Ascending aorta (tissue), 2 donors: ENCODE measurements at places on chromosomes 3 and 15.

- DNase-seq = no peak
- H3K27ac ChIP-seq = no peak overlapping the region
- H3K4me1 ChIP-seq = peaks cover 10% of the 10 kb centered on the region
- no peaks in the 10 kb centered on the region for H3K36me3 ChIP-seq
Observed at GRCh38 chr3:184228376-184229137, 828 bp upstream of the VWA5B2 start.

GRCh38 chr3:9935966-9936510 is 2.4 kb downstream of the CRELD1 start:
- peaks cover 27% of the 10 kb centered on the region for H3K36me3 ChIP-seq
- H3K27me3 ChIP-seq = no peaks in the 10 kb centered on the region
- peaks cover 11% of the 10 kb centered on the region for H3K4me1 ChIP-seq
- no peak overlapping the region for H3K4me3 ChIP-seq

DNA sequence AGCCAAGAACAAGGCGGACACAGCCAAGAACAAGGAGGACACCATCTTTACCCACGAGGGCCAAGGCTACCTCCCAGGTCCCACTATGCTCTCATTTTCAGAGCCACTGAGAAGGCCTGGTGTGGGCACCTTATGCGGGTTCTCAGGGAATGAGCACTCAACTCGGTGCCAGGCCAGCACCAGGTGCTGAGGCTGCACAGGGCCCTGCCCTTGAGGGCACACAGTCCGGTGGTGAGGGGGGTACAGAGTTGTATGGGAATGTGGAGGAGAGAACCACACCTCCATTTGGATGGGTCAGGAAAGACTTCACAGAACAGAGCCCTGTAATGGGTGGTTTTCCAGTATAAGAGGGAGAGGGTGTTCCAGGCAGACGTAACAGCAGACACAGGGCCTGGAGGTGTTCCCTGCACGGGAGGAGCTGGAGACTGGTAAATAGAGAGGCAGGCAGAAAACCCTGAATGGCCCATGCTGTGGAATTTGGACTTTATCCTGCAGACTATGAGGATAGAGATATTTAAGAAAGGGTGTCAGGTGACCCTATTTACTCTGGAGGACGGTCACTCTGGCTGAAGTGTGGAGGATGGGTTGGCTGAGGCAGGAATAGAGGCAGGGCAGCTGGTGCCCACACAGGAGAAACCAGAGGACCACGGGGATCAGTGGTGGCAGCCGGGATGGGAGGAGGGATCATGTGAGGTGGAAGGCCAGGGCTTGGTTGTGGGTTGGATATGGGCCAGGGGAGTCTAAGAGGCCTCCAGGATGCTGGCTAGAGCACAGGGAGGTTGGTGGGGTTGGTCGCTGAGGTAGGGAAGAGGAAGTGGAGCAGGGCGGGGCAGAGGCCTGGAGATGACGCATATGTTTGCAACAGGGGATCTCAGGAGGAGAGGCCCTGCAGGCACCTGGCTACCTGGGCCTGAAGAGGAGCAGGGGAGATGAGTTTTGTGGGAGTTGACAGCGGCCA is 34.6 kb downstream of the CRABP1 start:
- no peak overlapping the region for H3K27ac ChIP-seq
- DNase-seq = no peak
- H3K27me3 ChIP-seq = no peaks in the 10 kb centered on the region
- H3K4me3 ChIP-seq = no peak overlapping the region
- H3K4me1 ChIP-seq = no peaks in the 10 kb centered on the region

GRCh38 chr3:151384741-151385174 is at the start of gene P2RY12:
TSS of gene P2RY12 (minus strand) at chr3:151384753. CDS start at chr3:151338845, 45,908 bp downstream.
- H3K4me3 ChIP-seq = peak within 1 kb of the TSS; percentile 32
- DNase-seq = no peak
- H3K36me3 ChIP-seq = no peaks in the 10 kb centered on the region
- no peaks in the 10 kb centered on the region for H3K4me1 ChIP-seq
- H3K27me3 ChIP-seq = no peaks in the 10 kb centered on the region

DNA sequence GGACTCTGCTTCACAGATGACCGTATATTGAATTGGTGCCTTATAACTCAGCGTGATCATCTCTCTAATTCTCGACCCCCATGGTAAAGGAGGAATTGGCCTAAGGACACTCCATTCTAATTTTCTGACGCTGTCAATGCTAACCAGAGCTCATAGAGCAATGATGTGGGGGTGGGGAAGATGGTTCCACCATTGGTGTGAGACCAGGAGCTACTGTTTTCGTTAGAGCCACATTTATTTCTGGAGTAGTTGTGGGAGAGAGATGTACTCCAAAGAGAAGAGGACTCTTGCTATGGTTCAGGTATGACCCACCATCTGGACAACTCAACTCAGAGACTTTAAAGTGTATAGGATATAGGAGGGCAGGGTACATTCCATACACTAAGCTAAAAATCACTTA is 16.3 kb downstream of the ZBTB38 start:
- peaks cover 3% of the 10 kb centered on the region for H3K36me3 ChIP-seq
- H3K27me3 ChIP-seq = no peaks in the 10 kb centered on the region
- H3K4me3 ChIP-seq = no peak overlapping the region
- H3K27ac ChIP-seq = peak overlapping the region; percentile 52

DNA sequence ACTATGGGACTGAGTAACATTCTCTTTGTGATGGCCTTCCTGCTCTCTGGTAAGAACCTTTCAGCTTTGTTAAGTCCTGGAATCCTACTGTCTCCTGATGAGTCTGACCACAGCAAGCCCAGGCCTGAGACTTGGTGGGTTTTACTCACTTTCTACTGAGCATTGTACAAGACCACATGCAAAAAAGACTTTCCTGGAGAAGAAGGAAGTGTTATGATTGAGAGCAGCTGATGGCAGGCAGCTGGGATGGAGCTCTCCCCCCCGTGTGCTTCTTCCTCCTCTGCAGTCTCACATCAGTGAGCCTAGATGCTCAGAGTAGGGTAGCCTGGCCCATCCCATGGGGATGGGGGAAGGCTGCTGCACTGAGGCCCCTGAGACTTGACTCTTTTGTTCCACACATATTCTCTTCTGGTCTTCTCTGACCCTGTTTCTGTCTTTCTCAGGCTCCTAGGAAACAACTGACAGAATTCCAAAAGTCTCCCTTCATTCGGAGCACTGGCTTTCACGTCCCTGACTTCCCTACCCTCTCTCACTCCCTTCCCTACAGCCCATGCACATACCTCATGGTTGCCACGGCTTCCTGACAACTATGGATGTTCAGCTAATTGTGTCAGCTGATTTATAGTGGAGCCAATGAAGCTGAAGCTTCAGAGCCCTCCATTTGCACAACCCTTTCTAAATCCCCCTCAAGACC is 36.6 kb downstream of the CD86 start:
- H3K4me1 ChIP-seq = no peaks in the 10 kb centered on the region
- no peak overlapping the region for H3K27ac ChIP-seq
- H3K36me3 ChIP-seq = no peaks in the 10 kb centered on the region
- H3K27me3 ChIP-seq = no peaks in the 10 kb centered on the region
- no peak for DNase-seq

DNA sequence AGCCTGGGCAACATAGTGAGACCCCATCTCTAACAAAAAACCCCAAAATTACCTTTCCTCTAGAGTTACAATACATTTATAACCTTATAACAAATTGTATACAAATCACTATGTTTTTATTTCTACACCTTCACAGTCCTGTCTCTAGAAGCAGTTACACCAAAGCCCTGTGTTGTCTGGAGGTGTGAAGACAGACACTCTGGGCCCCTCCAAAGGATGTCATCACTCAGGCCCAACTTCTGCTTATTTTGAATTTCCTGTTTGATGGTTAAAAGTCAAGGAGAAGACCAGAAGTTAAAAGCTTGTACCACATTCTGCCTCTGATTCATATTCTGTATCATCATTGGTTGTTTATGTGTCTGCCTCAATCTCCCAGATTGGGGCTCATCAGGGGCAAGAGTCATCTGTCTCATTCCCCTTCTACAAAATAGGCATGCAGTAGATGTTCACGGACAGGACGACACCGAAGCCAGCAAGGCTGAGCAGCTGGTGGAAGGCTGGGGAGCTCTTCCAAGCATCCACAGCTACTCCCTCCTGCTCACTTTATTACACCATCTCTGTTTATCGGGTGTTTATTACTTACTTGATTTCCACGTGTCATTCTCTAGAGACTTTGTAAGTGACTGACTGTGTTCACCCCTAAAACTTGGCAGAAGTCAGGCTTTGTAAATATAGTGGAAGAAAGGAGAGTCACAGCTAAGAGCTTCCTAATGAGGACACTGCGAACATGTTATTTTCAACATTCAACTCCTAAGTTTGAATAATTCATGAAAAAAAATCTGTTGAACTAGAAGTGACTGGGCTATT is 136.8 kb upstream of the ANKRD28 start:
- H3K4me3 ChIP-seq = no peak overlapping the region
- H3K4me1 ChIP-seq = no peaks in the 10 kb centered on the region
- H3K27me3 ChIP-seq = no peaks in the 10 kb centered on the region
- H3K27ac ChIP-seq = no peak overlapping the region
- DNase-seq = no peak

GRCh38 chr3:61819861-61820260 is 258.5 kb downstream of the PTPRG start:
- no peak overlapping the region for H3K4me3 ChIP-seq
- no peak for DNase-seq
- no peaks in the 10 kb centered on the region for H3K27me3 ChIP-seq
- no peaks in the 10 kb centered on the region for H3K36me3 ChIP-seq
- H3K4me1 ChIP-seq = peaks cover 5% of the 10 kb centered on the region
